ENCODE measurements at places on chromosomes 16 and 17.

GRCh38 chr17:64784353-64785010, 122.4 kb upstream of the SMURF2 start:
- DNase-seq = no peak

DNA sequence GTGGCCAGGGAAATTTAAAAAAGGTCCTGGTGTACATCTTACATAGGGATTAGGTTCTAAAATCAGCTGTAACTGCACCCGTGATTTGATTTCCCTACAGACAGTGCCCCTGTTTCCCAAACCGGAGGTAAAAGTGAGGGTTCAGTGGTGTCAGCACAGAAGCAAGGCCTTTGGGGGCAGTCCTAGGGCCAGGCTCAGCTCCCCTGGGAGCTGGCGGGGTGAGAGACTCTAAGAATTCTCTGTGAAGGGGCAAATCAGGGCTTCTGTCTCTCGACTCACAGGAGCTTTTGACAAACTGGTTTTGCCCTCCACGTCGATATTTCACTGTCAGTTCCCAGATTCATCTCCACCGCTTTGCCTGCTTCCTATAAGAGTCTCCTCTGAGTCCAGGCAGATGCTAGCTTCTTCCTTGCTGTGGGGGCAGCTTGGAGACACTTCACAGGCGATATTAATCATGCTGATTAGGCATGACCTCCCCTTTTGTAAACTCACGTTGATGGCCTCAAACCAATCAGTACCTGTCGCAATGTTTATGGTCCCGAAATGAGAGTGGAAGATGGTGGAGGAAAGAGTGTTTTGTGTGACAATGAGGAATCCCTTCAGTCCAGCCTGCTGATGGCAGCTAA, 234.2 kb upstream of the TOX3 start:
- DNase-seq = no peak

DNA sequence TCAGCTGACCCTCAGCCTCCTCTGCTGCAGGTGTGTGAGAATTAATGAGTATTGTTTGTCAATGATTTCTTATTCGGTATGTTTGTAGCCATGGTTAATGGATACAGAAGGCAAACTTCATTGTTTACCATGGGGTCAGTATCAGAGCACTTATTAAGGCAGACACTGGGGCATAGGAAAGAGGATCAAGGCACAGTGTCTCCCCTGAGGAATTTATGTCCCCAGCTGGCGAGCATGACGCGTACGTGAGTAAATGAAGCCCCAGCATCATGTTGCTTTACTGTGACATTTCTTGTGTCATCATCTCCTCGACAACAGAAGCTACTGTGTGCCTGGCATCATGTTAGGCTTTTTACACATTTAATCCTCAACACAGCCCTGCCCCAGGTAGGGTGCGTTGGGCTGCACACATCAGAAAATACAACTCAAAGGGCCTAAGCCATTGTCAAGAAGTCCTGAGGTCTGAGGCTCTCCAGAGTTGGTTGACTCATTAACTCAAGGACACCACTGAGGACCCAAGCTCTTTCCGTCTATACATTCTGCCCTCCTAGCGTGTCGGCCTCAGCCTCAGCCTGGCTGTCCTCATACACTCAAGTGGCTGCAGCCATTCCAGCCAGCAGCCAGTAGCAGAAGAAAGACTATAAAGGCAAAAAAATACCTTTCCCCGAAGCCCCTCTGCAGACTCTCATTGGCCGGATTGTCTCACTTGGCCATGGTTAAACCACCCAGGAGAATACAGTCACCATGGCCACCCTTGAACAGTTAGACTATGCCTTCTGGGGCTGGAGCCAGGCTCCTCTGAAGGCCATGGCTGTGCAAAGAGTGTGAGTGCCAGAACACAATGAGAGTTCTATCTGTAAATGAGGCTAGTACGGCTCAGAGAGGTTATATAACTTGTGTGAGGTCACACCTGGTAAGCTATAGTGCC, 13.9 kb upstream of the ZCCHC14 start:
- no peak for DNase-seq

DNA sequence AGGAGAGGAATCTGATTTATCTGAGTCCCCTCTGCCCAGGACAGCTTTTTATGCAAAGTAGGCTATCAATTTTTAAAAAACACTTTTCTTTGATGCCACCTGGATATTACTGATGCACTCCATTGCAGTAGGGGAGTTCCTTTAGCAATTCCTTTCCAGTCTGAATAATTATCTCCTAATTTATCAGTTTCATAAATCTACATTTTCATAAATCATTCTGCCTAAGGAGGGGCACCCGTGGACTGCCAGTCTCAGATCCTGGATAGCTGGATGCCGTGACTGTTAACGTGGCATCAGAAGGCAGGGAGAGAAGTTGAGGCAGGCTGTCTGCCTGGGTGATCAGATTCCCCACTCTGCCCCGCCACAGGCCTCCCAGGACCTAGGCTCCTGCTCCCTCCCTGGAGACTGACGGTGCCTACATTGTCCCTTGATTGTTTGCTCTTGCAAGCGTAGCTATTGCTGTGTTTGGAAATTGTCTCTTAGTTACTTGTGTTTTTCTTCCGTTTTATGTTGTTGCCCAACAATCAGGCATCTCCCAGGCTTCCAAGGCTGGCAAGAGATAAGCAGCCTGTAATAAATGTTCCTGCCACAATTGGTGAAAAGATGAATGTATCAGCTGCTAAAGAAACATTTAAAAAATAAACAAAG, 75.2 kb downstream of the KATNIP start:
- peak; percentile 66 for DNase-seq

DNA sequence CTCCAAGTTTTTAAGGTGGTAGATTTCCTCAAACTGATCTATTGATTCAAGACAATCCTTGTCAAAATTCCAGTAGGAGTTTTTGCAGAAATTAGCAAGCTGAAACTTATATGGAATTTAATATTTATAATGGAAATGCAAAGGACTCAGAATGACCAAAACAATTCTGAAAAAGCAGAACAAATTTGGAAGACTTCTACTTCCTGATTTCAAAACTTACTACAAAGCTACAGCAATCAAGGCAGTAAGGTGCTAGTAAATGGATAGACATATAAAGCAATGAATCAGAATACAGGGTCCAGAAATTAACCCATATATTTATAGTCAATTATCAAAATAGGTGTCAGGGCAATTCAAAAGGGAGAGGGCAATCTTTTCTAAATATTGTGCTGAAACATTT, 11.8 kb upstream of the IL21R start:
- DNase-seq = no peak

GRCh38 chr17:28743243-28744103, at the start of gene TRAF4:
TRAF4 (plus strand) TSS chr17:28744011; CDS start chr17:28744113, 102 bp downstream.
- peak; percentile 93 for DNase-seq

Measured in NCI-H226 (cell line).